A549 treated with GW870086 at 1 μM for 4 hours (cell line): ENCODE measurements at places on chromosomes 5 and 9. TPM values are rescaled to one million over a fixed set of nuclear protein-coding genes. Genes with fewer than 3 reads are reported as not detected.

The SMIM3 gene
- total RNA-seq = 4.7 to 8.1 TPM (median 6.4 TPM) in 5 replicates

The PCDHB5 gene
- 0.94 to 1.8 TPM (median 1.5 TPM) in 5 replicates for total RNA-seq

The RIMOC1 gene
- 8.4 to 12.3 TPM (median 10.5 TPM) in 5 replicates for total RNA-seq

The IDNK gene
- 5.2 to 9.1 TPM (median 5.8 TPM) in 5 replicates for total RNA-seq

The CCNO gene
- total RNA-seq = 5.6 to 8.3 TPM (median 7.3 TPM) in 5 replicates

The KIF4B gene
- total RNA-seq = 0.06 TPM in 1 of 5 replicates, not detected in the others

The CDHR2 gene
- 0.06 to 0.33 TPM (median 0.14 TPM) in 4 of 5 replicates, not detected in the other for total RNA-seq

The C5orf58 gene
- total RNA-seq = not detected in 5 replicates

The LCP2 gene
- total RNA-seq = 0.08 TPM in 1 of 5 replicates, not detected in the others

The PFN3 gene
- total RNA-seq = not detected in 5 replicates

The FAM78A gene
- total RNA-seq = 0.19 to 0.35 TPM (median 0.26 TPM) in 5 replicates

The BAAT gene
- total RNA-seq = 0.34 to 0.63 TPM (median 0.40 TPM) in 5 replicates

The TMEM215 gene
- 0.03 TPM in 2 of 5 replicates, not detected in the others for total RNA-seq

The PCDHB10 gene
- 0.05 TPM in 2 of 5 replicates, not detected in the others for total RNA-seq

The TESK1 gene
- total RNA-seq = 24.2 to 28.8 TPM (median 27.4 TPM) in 5 replicates

The CSF2 gene
- total RNA-seq = 0.42 to 0.93 TPM (median 0.53 TPM) in 5 replicates

The SLC34A1 gene
- total RNA-seq = not detected in 5 replicates

The JAK2 gene
- total RNA-seq = 1.9 to 3.5 TPM (median 3.0 TPM) in 5 replicates
